ENCODE measurements at places on chromosomes 4 and X.

- DNase-seq: peak; percentile 19
These were observed 62.5 kb downstream of the PAQR3 start for GRCh38 chr4:78876568-78877320.

GRCh38 chrX:74187211-74187610 is 116.8 kb upstream of the ZCCHC13 start:
- DNase-seq: peak; percentile 4

- peak; percentile 42 for DNase-seq
These were observed 63.7 kb upstream of the TLR2 start for GRCh38 chr4:153620352-153620751.

- peak; percentile 54 for DNase-seq
These were observed 25.2 kb downstream of the PI4K2B start for GRCh38 chr4:25258980-25259578.

GRCh38 chr4:22202975-22203710 is 254.6 kb upstream of the KCNIP4 start:
- DNase-seq: peak; percentile 79

DNA sequence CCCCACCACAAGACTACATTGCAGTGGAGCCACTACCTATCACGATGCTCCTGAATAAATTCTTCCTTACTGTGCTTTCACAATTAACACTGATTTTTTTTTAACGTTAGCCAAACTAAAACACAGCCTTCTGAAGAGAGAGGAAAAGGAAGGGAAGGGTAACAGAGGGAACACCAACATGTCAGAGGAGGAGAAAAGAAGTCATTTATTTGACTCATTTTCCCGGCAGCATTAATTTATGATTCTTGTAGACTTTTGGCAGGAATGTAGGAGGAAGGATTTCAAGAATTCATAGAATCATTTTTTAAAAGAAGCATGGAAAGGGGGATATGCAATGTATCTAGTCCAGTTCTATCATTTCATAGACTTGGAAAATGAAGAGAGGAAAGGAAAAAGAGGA is 74.3 kb upstream of the IQCM start:
- peak; percentile 53 for DNase-seq

DNA sequence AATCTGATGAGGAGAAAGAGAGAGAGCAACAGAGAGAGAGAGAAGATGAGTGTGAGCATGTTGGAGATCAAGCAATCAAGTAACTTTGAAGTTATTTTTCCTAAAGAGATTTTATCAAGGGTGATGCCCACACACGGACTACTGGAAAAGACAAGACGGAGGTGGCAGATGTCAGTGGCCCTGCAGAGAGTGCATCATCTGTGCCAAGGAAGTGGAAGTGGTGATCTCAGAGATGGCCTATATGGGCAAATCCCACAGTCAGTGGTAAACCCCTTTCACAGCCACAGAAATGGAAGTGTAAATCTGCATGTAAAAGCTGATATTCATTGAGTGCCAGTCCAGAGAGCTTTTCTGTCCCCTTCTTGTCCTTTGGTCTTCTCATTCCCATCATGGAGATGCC is 577.2 kb upstream of the AADAT start:
- DNase-seq: no peak
